ENCODE measurements at places on chromosomes 3 and 15.

DNA sequence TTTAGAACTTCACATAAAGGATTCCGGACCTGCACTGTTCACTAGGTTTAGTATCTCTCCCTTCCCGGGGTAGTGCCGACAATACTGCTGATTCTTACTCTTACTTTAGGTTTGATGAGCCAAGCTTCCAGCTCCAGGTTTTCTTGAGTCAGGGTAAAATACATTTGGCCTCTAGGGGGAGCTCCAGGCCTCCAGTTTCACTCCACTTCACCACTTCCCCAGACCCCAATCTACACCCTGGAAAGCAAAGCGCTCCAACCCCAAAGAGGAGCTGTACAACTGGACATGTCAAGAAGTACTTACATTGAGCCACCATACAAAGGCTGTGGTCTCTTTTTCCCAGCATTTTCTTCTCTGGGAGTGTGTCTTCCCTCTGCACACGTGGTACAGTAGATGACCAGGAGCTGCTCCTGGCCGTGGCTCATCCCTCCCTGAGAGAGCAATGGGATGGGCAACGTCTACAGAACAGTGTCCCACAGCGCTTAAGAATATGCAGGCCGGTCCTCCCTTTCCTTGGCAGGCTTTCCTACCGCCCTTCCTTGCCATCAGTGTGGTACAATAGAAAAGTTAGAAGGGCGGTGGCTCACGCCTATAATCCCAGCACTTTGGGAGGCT lies 93.9 kb upstream of the CCDC80 start:
- DNase-seq: peak; percentile 29

GRCh38 chr15:44435893-44436667 lies 8.7 kb downstream of the CTDSPL2 start:
- DNase-seq: no peak

DNA sequence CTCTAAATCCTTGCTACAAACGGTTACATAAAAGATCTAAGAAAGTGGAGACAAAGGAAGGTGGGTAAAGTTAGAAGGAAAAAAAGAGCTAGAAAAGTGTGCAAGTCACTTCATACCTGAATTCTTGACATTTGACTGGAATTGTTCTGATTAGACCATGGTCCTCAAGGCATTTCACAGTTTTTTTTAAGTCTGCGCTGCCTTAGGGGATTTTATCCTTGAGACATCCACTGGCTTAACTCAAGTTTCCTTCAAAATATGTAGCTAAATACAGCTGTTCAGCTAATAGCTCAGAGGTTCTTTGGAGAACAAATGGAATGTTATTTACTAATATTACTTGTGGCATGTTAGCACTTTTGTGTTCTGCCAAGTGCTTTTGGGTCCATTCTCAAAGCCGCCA lies 236.9 kb downstream of the TP63 start:
- DNase-seq: no peak

GRCh38 chr3:129040039-129040336 lies 20.6 kb upstream of the GP9 start:
- DNase-seq: no peak

- DNase-seq: no peak
Observed at GRCh38 chr3:53069422-53070068, 23.7 kb upstream of the SFMBT1 start.

GRCh38 chr3:196774848-196775422 lies 35.3 kb downstream of the PAK2 start:
- no peak for DNase-seq

GRCh38 chr3:21269882-21270281 lies 481.1 kb downstream of the ZNF385D start:
- no peak for DNase-seq

DNA sequence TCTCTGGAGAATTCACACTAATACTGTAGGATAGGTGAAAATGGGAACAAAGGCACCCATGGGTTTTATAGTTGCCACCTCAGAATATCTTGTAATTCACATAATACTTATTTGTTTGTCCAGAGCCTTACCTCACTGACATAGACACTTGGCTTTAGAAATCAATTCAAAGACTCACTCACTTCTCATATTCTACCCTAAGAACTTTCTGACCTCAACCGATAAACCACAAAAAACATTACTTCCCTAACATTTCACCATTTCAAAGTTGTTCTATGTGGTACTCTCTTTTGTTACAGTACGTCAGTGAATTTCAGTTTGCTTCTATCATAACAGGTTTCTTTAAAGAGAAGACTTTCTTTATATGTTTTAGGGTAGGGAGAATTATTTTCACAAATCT lies 359.3 kb downstream of the IGSF11 start:
- DNase-seq: no peak

DNA sequence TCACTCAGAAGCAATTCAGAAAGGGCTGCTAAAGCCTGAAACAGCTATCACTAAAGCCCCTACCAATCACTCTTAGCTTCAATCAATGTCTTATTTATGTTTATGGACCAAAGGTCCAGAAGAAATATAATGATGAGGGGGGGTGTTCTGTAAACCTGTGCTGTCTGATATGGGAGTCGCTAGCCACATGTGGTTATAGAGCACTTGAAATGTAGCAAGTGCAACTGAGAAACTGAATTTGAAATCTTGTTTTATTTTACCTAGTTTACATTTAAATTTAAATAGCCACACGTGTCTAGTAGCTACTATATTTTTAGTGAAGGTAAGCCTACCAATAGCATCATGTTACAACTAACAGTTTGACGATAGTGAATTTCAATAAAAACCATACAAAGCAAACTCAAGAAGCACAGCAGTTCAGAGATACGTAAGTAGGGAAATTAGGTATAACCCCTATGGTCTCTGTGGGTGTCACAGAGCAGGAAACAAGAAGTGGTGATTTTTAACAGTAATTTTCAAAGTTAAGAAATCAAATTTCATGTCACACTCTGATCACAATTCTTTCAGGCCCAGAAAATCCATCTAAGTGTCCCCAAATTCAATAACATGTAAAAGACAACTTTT lies 3.6 kb downstream of the POU1F1 start:
- no peak for DNase-seq

GRCh38 chr15:64959128-64959527 lies 30.6 kb downstream of the SPG21 start:
- no peak for DNase-seq

- no peak for DNase-seq
Observed at GRCh38 chr15:77140220-77140619, 69.3 kb upstream of the TSPAN3 start.

DNA sequence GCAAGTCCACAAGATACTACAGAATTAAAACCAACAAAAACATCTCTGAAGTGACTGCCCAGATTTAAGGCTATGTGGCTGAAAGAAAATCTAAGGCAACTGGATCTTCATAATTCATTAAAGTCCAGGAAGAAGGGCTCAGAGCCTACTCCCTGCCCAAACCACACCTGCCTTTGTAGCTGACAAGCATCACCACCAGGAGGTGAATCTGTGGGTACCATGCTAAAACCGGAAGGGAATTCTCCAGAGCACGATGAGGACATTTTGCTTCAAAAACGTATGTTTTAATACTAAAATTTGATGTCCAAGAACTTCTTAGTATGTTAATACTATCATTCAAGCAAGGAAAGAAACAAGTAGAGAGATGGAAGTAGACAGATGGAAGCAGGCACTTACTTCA lies 495.9 kb upstream of the NECTIN3 start:
- DNase-seq: no peak

DNA sequence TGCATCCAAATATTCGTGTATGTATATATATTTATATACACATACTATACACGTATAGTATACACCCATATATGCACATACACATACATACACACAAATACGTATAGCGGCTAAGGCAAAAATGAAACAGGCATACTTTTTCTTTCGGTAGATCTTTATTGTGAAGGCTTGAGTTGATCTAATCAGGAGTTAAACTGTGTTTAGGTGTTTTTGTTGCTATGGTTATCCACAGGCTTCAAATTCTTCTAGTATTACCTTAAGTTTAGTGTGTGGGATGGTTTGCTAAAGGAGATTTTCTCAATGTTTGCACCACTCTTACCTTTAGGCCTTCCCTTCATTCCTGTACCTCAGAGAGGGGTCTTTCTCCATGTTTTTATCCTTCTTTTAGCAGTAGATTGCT lies 28.2 kb downstream of the ZNF662 start:
- DNase-seq: no peak

DNA sequence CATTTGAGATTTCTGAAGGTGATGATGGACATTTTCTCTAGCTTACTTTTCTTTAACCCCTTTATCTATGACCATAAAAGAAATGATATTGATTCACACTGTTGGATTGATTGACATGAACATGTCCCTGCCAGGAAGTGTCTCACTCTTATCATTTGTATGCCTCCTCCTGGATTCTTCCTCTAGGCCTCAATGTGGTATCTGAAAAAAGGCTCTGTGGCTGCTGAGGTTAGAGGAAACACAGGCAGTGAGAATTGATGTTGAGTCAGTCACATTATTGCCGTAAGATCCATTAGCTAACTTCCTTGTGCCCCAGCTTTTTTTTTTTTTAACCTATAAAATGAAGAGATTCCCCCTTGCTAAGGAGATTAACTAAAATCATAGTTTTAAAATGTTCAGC lies 8.0 kb upstream of the THRB start:
- no peak for DNase-seq

DNA sequence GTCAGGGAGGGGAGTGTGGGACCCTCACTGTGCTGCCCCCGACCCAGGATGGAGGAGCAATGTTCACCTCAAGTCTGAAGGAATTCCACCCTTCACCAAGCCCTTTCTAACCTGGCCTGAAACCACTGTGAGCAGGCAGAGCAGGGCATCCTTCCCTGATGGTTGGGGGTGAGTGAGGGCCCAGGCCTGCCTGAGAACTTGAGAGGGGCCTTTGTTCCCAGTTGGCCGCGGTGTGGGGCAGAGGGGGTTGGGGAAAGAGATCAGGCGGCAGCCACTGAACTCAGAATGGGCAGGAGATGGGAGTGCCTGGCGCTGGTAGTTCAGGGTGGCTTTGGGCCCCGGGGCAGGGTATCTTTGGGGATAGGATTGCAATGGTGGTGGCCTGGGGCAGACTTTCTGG lies 103.5 kb upstream of the RPL32 start:
- DNase-seq: no peak

DNA sequence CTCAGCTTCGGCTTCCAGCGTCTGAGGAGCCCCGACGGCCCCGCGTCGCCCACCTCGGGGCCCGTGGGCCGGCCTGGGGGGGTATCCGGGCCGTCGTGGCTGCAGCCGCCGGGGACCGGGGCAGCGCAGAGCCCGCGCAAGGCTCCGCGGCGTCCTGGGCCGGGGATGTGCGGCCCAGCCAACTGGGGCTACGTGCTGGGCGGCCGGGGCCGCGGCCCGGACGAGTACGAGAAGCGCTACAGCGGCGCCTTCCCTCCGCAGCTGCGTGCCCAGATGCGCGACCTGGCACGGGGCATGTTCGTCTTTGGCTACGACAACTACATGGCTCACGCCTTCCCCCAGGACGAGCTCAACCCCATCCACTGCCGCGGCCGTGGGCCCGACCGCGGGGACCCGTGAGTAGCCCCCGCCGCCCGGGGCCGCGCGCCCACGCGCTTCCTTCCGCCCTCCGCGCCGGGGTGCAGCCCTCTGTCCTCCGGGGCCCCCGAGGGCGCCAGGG lies 462 bp downstream of the EDEM1 start:
- DNase-seq: peak; percentile 12

DNA sequence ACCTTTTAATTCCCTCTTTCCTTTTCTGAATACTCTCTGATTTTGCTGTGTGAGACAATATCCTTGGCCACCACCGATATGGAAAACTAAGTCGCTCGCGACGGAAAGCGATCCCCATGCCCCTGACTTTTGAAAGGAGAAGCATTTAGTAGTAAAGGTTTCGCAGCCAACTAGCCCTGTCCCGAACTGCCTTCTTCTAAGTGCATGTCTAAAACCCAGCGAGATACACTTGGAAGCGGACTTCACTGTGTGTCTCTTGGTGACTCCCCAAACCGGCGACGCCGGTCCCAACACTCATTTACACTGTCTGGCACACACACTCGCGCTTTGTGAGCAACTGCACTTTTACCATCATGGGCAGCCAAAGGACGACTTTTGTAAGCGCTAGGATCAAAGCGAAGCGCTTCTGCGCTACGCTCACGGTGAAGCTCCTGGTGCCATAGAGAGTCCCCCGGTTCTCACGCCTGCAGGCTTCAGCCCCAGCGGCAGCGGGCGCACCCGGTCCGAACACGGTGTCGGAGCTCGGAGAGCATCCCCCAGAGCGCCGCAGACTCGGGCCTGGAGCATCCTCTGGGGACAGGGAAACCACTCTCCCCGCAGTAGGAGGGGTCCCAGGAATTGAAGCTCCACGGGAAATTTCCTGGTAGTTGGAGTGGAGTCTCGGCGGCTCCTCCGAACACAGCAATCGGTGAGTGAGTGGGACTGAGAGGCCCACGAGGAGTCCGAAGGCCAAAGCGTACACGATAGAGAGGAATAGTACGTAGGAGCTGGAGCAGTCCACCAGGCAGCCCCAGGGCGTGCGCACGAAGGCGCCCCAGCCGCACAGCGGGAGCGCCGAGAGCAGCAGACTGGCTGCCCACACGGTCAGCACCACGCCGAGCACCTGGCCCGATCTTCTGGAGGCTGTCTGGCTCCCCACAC lies 1.4 kb downstream of the GPR149 start:
- DNase-seq: peak; percentile 65

DNA sequence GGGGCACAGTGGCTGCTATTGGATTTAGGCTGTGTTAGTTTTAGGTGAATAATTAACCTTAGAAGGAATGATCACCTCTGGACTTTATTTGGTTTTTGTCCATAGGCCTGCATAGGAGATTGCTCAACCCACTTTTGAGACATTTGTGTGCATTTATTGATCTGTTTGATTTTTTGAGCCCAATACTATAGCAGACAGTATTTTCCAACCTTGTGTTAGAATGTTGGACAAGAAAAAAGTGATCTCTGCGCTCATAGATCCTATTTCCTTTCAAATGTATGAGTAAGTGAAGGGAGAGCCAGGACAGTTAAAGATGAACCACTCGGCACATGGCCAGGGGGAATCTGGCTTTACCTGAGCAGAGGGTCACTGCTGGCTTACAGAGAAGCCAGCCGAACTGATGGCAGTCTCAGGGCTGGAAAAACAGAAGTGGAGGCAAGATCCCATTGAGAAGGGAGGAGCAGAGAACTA lies 8.8 kb upstream of the TOPBP1 start:
- DNase-seq: no peak

- no peak for DNase-seq
Observed at GRCh38 chr3:28564211-28564610, 215.6 kb upstream of the AZI2 start.

- DNase-seq: no peak
Observed at GRCh38 chr3:46359733-46360493, 6.0 kb downstream of the CCR2 start.

- DNase-seq: no peak
Observed at GRCh38 chr3:102756706-102757105, 321.9 kb downstream of the ZPLD1 start.

GRCh38 chr15:76177491-76178040 lies 117.8 kb downstream of the TMEM266 start:
- no peak for DNase-seq

- no peak for DNase-seq
Observed at GRCh38 chr3:151944356-151944755, 70.9 kb downstream of the SUCNR1 start.

DNA sequence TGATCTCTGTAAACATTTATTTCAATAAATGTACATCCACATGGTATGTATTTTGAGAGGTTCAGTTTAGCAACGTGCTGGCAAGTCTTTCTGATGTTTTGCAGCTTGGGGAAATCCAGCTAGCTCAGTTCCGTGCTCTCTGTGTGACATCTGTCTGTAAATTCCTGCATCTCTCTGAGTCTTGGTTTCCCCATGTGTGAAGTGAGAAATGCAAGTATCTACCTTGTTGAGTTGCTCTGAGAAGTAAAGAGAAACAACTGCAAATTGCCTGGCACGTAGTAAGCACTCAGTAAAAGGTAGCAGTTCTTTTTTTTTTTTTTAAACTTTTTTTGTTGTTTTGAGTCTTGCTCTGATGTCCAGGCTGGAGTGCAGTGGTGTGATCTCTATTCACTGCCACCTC lies 30.2 kb upstream of the MORF4L1 start:
- no peak for DNase-seq

GRCh38 chr3:195236801-195237570 lies 34.0 kb downstream of the XXYLT1 start:
- no peak for DNase-seq

All from NCI-H526 treated with DMSO at 0.1 percent for 48 hours (cell line).